ENCODE measurements at places on chromosomes 5 and 9.
A peak's percentile ranks its signal among the peaks of the same experiment; 100 is the strongest.

DNA sequence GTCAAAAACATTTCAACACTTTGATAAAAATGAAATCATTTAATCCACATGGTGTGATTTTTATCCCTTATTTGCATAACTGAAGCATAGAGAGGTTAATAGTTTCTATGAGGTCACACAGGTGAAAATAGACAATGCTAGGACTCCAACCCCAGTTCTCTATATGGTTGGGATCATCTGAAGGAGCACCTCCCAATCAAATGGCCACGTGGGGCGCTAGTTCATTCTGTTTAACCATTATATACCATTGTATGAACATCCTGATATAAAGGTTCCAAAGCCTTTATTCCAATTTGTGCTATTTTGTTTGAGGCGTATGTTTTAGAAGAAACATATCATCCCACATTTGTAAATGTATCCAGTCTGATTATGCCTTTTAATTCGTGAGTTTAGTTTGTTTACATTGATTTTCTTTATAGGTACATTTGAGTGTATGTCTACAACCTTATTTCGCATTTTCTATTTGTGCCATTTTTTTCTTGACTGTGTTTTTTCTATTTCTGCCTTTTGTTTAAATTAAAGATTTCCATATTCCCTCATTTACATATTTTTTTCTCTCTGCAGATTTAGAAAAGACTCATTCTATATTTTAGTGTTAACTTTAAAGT is 1092.0 kb downstream of the MAT2B start:
- no peak for DNase-seq

DNA sequence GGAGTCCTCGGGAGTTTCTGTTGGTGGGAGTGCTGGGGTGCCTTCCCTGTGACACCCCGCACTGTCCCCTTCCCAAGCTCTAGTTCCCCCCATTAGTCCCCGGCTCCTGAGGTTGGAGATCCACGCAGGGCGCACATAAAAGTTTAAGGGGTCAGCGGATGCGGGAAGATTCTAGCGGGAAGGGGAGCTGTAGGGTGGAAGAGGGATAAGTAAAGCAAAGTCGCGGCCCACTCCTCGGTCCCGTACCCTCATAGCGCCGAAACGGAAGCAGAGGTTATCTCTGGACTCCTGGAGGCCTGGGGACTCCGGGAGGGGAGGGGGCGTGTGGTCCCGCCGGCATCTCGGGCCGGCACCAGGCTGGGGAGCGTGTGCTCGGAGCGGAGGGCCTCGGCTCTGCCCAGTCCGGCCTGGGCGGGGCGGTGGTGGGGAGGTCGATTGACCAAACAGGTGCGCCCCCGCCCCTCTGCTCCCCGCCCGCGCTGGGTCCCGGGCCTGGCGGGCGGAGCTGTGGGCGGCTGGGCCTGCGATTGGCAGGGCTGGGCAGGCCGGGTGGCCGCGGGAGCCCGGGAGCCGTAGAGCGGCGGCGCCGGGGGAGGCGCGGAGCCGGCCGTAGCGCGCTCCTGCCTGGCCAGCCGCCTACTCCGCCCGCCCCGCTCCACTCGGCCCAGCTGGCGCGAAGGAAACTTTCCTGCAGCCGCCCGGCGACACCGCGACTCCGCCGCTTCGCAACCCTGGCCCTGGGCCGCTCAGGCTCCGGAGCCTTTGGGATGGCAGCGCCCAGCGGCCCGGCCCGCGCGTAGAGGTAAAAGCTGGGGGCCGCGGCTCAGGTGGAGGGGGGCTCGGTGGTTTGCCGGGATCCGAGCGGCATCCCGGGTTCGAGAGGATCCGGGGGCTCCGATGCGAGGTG is 52.2 kb upstream of the DAB2IP start:
- peak; percentile 20 for DNase-seq

DNA sequence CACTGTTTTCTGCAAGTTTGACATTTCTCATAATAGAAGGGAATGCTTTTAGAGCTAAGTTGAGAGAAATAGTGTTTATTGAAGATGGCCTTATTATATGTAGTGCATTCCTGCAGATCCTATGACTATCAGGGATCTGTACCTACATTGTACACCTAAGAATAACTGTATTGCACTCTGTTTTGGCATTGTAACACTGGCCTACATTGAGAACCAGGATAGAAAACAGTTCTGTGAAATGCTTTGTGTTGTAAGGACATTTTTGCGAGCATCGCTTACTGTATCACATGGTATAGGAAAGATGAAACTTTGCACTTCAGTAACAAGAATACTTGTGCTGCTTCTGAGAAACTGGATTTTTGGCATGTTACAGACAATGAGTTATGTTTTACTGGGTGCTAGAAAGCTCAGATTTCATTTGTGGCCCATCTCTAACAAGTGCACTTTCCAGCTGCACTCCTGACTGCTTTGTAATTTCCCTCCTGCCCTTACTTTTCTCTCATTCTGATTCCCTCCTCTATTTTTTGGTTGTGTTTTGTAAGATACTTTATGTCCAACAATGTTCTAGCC is 30.6 kb downstream of the C9orf85 start:
- DNase-seq = no peak

DNA sequence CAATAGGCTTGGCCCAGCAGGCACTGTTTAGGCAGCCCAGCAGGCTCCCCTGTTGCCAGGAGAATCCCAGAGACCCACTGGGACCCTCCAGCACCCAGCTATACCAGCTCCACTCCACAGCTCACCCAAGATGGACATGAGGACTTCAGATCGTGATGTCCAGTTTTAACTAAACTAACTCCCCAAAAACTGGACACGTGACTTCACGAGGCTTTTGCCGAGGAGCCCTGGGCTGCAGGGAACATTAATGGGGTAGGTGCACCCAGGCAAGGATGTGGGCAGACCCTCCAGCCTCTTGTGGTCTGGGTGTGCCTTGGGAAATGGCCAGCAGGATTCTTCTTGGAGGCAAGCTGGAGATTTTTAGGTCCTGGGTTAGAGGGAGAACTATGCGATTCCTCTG is 8.9 kb upstream of the NKD2 start:
- DNase-seq = no peak

- no peak for DNase-seq
Observed at GRCh38 chr5:66144834-66145390, 812 bp downstream of the SREK1 start.

GRCh38 chr5:17893026-17893635 is 258.9 kb downstream of the TAF11L14 start:
- DNase-seq = no peak

DNA sequence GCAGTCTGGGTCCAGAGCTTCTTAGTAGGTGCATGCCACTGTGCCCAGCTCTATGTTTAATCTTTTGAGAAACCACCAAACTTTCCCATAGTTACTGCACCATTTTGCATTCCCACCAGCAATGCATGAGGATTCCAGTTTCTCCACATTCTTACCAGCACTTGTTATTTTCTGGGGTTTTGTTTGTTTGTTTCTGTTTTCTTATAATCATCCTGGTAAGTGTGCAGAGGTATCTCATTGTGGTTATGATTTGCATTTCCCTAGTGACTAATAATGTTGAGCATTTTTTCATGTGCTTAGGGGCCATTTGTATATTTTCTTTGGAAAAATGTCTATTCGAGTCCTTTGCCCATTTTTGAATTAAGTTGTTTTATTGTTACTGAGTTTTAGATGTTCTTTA is 11.4 kb downstream of the FOXE1 start:
- DNase-seq = no peak

DNA sequence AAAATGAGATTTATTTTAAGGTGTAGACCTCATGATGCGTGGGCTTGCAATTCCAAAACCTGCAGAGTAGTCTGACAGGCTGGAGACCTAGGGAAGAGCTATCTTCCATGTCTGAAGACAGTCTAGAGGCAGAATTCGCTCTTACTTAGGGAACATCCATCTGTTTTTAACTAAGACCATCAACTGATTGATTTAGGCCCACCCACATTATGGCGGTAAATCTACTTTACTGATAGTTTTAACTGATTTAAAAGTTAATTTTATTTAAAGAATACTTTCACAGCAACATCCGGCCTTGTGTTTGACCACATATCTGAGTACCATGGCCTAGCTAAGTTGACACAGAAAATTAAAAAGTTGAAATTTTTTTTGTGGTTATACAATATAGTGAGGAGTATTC is 6.0 kb upstream of the ST8SIA4 start:
- no peak for DNase-seq

- peak; percentile 84 for DNase-seq
Observed at GRCh38 chr5:157858527-157859226, at the start of gene CLINT1. Gene CLINT1, minus strand, starts transcription at chr5:157859145. Its CDS starts 175 bp downstream, at chr5:157858970.

DNA sequence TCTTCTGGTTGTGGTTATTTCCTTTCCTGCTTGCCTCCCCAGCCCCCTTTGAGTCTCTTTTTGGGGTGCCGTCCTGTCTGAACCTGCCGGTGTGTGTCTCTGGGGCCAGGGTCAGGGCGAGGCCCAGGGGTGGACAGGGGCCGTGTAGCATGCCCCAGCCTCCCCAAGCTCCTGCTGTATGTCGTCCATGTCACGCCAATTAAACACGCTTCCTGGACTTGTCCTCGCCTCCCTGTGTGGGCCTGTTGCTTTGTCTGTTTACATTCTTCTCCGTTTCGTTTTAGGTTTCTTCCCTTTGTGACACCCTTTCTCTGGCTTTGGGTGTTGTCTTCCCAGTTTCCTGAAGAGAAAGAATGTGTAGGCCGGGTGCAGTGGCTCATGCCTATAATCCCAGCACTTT is 28.5 kb upstream of the HMCN2 start:
- DNase-seq = no peak

- no peak for DNase-seq
Observed at GRCh38 chr5:63919763-63920478, 42.3 kb downstream of the HTR1A start.

- no peak for DNase-seq
Observed at GRCh38 chr9:6655036-6655435, 9.5 kb upstream of the GLDC start.

DNA sequence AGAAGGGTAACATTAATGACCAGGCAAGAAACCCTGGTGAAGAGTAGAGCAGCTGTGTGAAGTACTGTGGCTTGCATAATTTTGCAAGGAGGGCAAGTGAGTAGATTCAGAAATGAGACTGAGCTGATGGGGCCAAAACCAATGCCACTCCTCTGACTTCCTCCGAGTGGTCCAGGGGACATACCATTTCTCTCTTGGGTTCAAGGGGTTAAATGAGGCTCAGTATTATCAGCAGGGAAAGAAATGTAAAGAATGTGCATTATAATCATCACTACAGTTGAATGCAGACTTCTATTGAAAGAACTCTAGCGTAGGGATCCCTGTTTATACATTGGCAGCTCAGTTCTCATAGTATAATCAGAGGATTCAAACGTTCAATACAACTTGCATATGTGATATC is 9.9 kb downstream of the POLR3G start:
- peak; percentile 22 for DNase-seq

GRCh38 chr9:76868897-76869296 is 37.0 kb downstream of the PRUNE2 start:
- DNase-seq = no peak

- DNase-seq = no peak
Observed at GRCh38 chr5:173493040-173493439, 123.4 kb downstream of the BOD1 start.

DNA sequence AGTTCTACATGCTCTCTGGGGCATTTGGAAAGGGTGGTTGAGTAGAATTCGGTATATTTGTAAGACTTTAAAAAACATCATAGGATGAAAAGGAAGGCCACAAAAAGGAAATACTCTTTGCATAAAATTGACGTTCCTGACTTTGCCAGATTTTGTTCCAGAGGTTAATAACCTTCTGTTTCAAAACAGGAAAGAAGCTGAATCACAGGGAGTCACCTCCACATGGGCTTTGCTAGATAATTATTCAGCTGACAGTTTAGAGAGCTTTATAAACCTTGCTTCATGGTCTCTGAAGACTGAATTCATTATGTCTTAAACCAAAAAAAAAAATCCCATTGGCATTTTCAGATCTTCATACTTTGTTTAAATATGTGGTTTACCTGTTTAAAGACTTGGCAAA is 203.7 kb downstream of the SEMA6A start:
- DNase-seq = peak; percentile 67

- no peak for DNase-seq
Observed at GRCh38 chr9:121696930-121697329, 45.5 kb downstream of the DAB2IP start.

DNA sequence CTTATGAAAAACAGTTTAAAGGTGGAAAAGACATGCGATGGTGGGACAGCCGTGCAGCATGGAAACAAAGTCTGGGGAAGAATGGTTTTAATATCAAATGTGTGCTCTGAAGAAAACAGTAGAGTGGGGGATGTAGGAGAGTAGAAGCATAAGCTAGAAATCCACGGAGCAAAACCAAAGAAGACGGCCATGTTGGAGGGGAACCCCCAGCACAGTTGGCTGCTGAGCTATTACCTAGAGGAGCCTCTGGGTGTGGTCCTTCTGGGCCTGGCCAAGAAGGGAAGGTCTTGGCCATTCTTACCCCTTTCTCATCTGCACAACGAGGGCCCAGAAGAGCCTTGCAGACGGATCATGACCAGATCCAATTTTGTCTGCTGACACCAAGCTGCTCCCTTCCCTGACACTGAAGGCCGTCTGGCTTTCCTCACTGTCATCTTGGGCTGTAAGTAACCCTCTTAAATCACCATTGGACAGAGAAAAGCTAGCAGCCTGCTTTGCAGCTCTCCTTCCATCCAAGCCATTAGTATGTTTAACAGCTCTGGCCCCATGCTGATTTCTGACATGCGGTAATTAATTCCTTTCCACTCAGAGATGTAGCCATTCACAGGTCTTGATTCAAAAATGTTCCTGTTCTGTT is 189.5 kb downstream of the SEC61B start:
- no peak for DNase-seq

DNA sequence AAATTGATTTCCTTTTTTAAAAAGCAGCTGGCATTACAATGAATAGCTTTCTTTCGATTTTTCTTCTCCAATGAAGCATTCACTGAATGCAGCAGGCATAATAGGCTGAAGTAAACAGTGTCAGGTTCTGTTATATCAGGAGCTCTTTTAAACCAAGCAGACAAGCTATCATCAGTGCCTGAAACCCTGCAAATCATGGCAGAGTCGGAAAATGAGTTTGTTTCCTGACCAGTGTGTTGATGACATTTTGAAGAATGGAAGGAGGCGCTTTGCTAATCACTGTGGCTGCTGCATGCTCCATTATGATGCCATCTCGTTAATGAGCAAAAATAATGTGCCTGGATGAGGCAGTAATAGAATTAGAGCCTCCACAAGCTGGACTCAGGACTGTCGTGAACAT is 284.5 kb downstream of the ZNF608 start:
- DNase-seq = no peak

- no peak for DNase-seq
Observed at GRCh38 chr5:133664422-133664821, 52.1 kb upstream of the FSTL4 start.

DNA sequence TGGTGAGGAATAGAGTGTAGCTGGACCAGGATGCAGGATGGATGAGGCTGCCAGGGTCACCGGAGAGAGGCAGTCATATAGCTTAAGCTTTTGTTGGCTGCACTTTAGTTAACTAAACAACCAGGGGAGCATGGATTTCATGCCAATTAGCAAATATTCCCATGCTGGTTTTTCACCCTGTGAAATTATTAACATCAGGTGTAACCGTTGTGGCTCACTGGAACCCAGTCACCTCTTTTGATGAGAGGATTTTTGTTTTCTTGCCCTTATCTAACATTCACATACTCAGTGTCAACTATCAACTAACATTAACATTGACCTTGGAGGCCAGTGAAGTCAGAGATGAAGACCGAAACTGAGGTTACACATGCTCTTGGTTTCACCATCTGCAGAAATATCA is 97.2 kb upstream of the BASP1 start:
- no peak for DNase-seq

- no peak for DNase-seq
Observed at GRCh38 chr9:135345775-135346433, 133.7 kb upstream of the PPP1R26 start.

- DNase-seq = no peak
Observed at GRCh38 chr9:109857336-109857735, 77.3 kb downstream of the PALM2AKAP2 start.

Data from fibroblast of pulmonary artery (primary cell).